Upper lobe of left lung (tissue), 6 donors: ENCODE measurements at places on chromosomes 11 and 22.

DNA sequence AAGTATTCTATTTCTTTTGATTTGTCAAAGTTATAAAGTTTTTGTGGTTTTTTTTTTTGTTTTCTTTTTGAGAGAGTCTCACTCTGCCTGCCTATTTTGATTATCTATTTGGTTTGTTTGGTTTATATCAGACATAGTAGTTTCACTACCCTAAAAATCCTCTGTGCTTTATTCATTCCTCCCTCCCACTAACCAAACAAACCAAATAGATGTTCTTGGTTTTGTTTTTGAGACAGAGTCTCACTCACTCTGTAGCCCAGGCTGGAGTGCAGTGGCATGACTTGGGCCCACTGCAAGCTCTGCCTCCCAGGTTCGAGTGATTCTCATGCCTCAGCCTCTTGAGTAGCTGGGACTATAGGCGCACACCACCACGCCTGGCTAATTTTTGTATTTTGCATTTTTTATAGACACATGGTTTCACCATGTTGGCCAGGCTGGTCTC is 67.9 kb downstream of the ENTHD1 start:
- DNase-seq: no peak

GRCh38 chr11:1748636-1749394 is 1.6 kb downstream of the IFITM10 start:
- peak; percentile 88 for DNase-seq

DNA sequence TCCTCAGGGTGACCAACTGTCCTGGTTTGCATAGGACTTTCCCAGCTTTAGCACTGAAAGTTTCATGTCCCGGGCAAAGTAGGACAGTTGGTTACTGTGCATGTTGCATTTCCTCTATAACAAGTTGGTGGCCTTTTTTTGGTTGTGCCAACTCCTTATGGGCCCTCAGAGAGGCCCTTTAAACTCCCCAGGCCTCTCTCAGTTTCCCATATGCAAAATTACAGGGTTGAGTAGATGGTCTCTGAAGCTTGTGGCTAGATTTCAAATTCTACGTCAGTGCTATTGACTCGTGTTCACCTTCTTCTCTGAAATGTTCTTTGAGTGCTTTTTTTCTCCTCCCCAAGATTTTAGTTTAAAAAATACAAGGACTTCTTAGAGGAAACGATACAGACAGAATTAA is 92.5 kb downstream of the MYO18B start:
- no peak for DNase-seq

DNA sequence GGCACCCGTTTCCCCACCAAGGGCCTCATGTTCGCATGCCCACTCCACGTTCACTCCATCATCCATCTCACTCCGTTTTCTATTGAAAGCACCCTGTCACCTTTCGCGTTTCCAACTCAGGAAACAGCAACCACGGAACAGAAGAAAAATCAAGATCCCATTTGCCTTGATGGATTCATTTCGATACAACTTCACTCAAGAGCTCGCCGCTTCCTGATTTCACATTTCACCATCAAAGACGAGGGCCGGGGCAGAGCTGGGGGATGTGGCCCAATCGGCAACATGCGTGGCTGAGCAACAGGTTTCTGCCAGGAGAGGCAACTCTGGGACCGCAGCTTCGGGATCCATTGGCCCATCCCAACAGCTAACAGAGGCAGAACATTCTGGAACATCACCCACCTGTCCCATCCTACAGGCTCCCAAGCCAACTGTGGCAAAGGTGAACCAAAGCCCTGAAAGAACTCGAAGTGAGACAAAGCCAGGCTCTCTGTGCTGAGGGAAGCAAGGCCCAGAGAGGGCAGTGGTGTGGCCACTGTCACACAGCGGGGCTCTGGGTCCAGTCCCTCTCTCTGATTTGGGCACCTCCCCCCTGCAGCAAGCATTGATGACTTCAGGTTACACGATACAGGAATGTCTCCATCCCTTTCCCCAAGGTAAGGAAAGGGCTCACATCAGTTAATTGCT is 36.2 kb upstream of the CD5 start:
- peak; percentile 15 for DNase-seq

DNA sequence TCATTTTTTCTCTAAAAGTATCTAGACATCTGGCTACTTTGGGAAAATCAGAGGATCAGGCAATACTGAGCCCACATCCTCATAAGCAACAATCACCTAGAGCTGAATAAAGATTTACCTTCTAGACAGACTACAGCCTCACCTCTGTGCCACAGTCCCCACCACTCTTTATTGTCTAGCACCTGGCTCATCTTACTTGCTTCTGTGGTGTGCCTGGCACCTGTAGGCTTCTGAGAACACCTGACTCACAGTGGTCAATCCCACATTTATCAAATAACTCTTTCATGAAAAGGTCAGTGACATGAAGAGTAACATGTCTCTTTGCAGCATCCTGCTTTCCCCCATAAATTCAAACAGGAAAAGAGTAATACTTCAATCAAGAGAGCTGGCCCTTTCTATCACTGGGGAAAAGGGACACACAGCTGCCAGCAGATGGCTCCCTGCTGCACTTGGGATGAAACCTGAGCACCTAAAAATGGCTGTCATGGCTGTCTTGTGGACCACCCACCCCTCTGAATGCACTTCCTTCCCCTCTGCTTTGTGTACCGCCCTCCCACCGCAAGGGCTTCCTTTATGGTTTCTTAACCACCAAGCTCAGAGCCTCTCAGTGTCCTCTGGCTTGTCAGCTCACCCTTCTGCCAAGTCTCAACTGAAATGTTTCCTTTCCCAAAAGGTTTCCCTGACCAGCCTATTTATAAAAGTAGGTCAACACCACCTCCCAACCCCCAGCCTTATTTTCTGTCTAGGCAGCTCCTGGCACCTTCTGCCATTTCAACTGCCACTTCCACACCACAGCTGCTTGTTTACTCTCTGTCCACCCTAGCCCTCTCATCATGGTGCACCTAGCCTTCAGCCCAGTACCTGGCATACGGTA is 9.3 kb downstream of the TFIP11 start:
- DNase-seq: peak; percentile 50

GRCh38 chr11:47391711-47392432 is 13.5 kb upstream of the SPI1 start:
- no peak for DNase-seq

- no peak for DNase-seq
Measured at GRCh38 chr11:78907636-78908035, 333.0 kb upstream of the NARS2 start.

- DNase-seq: no peak
Measured at GRCh38 chr22:47160781-47161520, 398.5 kb downstream of the TBC1D22A start.

DNA sequence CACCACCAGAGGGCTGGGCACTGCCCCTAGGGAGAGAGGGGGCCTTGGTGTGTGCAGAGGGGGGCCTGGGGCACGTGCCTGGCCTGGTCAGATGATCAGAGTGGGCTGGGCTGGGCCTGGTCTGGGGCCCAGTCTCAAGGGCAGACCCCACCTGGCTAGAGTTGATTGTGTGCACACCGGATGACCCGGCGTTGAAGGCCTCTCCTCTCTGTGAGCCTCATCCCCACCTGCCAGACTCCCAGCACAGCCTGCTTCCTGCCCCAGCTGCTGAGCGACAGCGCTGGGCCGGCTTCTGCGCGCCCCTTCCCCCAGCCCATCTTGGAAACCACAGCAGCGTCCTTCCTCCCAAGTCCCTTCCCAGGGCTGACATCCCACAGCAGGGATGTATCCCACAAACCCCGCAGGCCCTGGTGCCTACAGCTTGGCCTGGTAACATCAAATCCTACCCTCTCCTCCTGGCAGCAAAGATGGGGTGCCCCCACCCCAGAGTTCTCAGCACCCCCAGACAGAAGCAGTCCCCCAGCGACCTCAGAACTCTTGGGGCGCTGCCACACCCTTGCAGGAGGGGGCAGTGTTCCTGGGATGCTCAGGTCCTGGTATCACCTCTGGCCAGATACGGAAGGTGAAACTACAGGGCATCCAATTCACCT is 11.0 kb upstream of the TSSC4 start:
- peak; percentile 64 for DNase-seq

DNA sequence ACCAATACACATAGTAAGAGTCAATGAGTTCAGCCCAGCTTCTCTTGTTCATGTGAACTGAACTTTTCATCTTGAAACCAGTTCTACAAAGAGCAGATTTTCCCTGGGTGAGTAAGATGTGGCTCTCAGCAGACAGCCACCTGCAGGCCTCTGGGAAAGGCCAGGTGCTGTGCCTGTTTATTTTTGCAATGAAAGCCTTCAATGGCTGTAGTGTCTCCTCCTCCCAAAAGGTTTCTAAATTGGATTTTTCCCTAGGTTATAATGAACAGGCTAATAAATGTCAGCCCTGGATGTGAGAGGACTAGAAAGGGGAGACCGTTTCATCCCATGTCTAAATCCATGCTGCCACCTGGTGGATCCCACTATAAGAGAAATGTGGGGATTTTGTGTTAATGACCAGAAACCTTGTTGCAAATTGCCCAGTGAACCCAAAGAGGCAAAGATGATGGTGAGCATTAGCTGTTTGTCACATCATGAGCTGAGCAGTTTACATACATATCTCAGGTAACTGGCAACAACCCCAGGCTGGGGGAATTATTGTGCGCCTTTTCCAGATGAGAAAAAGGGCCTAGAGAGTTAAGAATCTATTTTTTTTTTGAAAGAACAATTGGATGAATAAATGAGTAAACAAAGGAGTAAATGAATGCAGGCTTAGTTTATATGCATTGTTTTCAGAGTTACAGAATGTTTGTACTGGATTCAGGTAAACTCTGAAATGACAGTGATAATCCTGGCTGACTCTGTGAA is 12.7 kb downstream of the C11orf91 start:
- DNase-seq: no peak

DNA sequence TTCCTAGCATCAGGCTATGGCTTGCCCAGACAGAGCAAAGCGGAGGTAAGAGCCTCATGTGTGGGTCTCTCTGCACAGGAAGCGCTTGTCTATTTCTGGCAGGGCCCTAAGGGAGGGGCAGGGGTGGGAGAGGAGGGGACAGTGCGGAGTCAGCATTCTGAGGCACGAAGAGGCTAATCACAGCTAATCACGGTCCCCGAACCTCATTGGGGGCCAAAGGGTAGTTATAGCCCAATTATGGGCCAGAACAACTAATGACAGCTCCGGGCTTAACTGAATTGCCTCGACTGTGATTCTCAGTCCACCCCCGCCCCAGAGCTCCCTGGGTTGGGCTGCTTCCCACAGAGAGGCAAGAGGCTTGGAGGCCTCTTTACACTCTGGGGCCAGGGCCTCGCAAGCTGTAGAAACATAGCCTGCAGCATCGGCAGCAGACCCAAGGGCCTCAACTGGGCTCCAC is 72.7 kb upstream of the PRDM11 start:
- no peak for DNase-seq

- no peak for DNase-seq
Measured at GRCh38 chr11:32953700-32954099, 61.1 kb downstream of the QSER1 start.

DNA sequence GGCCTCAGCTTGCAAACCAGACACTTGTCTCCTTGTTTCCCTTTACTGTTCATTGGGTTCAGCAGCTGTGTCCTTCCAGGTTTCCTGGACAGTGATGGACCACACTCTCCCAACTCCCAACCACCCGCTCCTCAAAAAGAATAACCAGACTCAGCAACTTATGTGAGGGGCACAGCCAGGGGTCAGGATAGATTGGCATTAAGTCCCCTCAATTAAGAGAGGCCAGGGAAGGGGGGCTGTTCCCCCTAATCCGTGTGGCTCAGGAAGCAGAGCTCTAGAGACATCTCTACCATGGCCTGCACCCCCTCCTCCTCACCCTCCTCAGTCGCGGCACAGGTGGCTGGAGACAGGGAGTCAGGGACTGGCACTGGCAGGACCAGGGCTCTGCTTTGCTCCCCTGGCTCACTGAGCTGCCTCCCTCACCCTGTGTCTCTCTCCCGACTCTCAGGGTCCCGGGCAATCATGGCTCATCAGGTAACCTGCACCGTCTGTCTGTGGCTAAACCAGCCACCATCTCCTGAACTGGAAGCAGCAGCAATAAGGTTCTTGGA is 111.7 kb downstream of the ZNF280B start:
- no peak for DNase-seq

DNA sequence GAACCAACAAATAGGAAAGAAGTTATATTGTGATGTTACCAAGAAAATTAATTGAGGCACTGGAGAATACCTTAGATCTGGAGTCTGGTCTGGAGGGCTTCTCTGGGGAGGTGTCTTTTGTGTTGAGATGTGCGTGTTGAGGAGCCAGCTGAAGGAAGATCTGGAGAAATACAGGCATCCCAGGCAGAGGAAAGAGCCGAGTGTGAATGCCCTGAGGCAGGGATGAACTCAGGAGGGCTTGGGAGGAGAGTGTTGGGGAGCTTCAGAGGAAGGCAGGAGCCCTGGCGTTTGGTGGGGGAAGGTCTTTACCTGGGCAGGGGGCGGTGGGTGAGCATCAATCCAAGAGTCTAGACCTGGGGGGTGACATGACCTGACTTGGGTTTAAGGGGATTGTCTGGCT is 13.1 kb downstream of the SYNGR1 start:
- DNase-seq: no peak

GRCh38 chr22:50044485-50045118 is 13.5 kb downstream of the TTLL8 start:
- no peak for DNase-seq

GRCh38 chr11:12685229-12685628 is 11.0 kb downstream of the TEAD1 start:
- DNase-seq: no peak

DNA sequence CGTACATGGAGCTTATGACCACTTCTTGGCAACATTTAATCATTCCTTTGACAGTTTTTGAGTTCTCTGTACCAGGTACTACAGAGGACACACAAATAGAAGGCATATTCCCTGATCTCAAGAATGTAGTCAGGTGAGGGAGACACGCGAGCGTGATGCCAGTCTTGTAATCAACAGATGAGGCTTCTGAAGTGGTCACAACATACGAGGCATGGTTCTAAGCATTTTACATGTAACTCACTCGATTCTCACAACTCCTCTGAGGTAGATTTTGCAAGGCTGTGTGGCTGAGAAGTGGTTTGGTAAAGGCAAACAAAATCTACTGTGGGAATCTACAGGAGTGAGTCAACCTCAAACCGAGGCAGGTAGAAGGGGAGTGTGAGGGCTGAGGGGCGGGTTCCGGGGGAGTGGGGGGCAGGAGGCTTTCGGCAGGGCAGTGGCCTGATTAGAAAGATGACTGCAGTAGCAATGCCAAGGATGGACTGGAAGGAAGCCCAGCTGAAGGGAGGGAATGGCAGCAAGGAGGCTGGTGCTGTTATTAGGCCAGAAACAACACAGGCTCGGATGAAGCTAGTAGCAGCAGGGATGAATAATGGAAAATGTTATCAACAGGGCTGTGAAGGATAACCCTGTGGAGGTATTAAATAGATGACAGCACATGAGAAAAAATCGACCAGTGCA is 63.8 kb downstream of the ST14 start:
- DNase-seq: no peak
